ENCODE measurements at places on chromosomes 6 and 20.

DNA sequence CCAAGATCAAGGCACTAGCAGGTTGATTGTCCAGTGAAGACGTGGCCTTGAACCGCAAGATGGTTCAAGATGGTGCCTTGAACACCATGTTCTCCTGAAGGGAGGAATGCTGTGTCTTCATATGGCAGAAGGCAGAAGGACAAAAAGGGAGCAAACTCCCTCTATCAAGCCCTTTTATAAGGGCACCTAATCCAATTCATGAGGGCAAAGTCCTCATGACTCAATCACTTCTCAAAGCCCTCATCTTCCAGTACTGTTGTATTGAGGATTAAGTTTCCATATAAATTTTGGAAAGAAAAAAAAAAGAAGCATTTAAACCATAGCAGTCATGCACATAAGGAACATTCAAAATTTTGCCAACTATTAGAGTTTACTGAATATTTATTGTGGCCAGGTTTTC lies 29.9 kb upstream of the TSPYL1 start:
- DNase-seq, result no peak

DNA sequence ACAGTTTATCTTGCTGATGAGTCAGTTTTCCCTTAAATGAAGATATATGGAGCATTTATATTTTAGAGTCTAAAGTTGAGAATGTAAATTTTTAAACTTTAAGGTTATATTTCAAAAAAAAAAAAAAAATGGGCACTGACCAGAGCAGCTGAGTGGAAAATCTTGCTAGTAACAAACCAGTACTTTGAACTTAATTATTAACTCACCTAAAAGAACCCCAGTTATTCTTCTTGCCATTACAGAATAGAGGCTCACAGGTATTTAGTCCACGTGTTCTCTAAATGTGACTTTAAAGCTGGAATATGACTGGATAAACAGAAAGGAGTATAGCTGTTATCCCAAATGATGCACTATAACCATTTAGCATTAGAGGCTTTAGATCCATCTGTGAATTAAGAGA lies 178.4 kb downstream of the COL9A1 start:
- DNase-seq, result no peak

DNA sequence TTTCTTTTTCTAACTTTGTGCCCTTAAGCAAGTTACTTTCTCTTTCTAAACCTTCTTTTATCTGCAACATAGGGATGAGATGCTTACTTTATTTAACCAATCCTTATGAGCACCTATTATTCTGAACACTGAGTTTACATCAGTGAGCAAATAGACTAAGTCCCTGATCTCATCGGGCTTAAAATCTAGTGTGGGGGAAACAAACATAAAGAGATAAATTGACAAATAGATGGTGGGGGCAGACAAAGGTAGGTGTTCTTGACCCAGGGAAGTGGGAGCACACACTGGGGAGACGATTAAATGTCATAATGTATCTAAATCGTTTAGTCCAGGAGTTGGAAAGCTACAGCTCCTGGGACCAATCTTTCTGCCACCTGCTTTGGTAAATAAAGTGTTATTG lies 129.6 kb downstream of the TFAP2C start:
- no peak for DNase-seq

DNA sequence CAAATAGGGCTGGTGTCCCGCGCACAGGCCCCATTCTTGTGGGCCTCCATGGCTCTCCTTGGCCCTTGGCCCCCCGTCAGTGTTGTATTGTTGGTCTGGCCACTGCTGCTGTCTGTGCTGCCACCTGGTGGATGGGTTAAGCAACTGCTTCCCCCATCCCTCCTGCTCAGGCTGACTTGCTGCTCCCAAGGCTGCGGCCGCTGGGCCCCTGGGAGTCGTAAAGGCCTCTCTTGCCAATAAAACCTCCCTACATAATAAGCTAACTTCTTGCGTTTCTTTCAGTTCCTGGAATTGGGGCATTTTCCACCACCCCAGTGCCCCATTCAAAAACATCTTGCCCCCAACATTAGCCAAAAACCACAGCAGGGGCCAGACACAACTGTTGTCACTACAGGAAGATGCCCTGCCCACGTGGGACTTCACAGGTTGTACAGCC lies 27.1 kb downstream of the CD83 start:
- peak; percentile 72 for DNase-seq

DNA sequence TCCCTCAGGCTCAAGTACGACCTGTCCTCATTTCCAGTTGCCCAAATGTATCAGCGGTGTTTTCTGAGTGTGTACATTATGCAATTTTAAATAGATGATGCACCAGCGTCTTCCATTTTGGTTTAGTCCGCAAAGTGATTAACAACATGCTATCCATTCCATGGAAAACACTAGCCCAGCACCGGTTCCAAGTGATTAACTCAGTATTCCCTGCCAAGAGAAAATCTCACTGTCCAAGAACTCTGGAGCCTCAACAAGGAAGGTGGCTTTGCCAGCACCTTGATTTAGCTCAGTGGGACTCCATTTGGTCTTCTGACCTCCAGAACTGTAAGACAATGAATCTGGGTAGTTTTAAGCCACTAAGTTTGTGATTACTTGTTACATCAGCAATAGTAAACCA lies 107.2 kb downstream of the FOXC1 start:
- no peak for DNase-seq

DNA sequence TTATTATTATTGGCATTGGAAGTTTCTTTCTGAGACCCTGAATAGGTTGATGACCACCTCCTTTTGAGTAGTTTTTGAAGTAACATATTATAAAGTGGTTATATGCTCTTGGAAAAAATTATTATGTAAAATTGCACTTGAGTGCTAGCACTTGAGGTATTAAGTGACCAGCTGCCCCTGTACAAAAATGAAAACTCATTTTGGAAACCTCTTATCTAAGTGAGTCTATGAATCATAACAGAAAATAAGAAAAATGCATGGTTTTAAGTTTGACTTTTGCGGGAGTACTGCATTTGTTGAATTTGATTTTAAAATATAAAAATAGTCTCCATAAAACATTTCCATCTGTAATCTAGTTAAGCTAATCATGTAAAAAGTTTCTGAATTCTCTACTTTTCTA lies 248.3 kb downstream of the TMEM242 start:
- no peak for DNase-seq

- DNase-seq, result no peak
These were observed 29.3 kb downstream of the CST8 start for GRCh38 chr20:23520185-23520584.

GRCh38 chr6:45743028-45743615 lies 272.5 kb downstream of the CLIC5 start:
- DNase-seq, result no peak

DNA sequence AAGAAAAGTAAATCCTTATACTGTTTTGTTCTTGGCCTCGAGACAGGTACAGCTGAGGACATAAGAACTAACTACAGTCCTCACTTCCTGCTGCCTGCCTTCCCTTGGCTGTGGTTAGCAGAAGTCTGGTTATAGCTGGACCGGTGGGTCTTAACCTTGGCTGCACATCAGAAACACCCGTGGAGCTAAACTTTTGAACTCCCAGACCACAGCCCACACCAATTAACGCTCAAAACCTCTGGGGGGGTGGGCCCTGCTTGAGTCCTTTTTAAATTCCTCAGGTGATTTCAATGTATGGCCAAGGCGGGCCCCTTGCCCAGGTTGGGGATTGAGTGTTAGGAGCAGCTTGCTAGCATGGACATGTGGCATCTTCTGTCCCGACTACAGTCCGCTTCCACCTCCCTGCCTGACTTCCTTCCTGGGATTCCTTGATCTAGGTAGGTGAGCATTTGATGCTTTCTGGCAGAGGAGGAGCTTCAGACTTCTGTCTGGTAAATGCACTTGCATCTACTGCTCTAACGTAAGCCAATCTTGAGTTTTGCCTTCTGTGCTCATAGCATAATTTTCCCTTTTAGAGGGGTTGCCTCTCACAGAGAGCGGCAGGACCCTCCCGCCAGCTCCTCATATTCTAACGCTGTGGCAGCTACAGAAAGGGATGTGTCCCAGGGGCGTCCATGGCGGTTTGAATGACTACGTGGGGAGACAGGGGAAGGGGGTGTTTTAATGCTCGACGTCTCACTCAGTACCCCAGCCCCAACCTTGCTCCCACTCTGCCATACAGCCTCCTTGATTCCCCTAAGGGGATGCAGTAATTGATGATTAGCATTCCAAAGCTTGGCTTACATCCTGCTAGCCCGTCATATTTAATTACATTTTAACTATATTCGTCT lies 390.1 kb downstream of the ZFAND3 start:
- DNase-seq, result no peak

GRCh38 chr20:57991211-57991881 lies 237.1 kb downstream of the ANKRD60 start:
- DNase-seq, result no peak

- DNase-seq, result no peak
These were observed 219.8 kb upstream of the ARID1B start for GRCh38 chr6:156557251-156557910.

DNA sequence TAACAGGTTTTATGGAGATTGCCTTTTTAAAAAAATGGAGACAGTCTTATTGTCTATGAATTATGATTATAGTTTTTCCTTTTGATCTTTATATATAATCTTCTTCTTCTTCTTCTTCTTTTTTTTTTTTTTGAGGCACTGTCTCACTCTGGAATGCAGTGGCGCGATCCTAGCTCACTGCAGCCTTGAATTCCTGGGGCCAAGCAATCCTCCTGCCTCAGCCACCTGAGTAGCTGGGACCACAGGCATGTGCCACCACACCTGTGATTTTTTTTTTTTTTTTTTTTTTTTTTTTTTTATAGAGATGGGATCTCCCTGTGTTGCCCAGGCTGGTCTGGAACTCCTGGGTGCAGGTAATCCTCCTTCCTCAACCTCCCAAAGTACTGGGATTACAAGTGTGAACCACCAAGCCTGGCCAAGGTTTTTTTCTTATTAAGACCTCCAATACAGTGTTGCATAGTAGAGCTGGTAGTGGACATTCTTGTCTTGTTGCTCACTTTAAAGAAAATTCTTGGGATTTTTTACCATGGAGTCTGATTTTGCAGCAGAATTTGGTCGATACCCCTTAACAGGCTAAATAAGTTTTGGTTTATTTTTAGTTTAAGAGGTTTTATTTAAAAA lies 46.5 kb downstream of the STK4 start:
- DNase-seq, result no peak

DNA sequence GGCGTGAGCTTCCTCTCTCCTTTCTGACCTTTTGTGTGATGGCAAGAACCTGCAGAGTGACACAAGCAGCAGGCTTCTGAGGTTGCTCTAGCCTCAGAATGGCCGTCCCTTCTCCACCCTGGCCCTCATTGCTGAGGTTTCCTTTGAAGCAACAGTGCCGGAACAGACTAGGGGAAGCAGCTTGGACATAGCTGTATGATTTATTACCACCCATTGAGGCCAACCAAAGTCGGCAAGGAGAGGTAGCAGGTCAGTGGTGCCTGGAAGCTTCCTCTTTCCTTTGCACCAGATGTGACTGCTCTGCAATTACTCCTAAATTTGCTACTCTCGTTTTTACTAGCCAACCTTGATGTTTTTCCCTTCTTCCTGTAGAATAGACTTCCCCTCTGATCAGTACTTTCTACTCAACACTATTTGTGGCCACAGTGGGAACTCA lies 31.4 kb downstream of the PTPN1 start:
- DNase-seq, result no peak

DNA sequence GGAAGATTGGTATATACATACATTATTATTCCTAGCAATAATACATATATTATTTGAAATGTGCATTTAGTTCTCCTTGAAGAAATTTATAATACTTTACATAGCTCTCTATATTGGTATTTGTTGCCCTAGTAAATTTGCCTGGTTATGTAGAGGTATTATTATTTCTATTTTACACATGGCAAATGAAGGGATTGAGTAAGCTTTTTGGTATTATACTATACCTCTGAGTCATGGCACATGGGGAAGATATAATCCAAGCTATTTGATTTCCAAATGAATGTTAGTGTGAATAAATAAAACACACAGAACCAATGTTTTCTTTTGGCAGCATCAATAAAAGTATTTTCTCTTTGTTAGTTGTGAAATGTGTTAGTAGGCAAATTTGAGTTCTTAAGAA lies 409.6 kb upstream of the SLC35B3 start:
- DNase-seq, result no peak

DNA sequence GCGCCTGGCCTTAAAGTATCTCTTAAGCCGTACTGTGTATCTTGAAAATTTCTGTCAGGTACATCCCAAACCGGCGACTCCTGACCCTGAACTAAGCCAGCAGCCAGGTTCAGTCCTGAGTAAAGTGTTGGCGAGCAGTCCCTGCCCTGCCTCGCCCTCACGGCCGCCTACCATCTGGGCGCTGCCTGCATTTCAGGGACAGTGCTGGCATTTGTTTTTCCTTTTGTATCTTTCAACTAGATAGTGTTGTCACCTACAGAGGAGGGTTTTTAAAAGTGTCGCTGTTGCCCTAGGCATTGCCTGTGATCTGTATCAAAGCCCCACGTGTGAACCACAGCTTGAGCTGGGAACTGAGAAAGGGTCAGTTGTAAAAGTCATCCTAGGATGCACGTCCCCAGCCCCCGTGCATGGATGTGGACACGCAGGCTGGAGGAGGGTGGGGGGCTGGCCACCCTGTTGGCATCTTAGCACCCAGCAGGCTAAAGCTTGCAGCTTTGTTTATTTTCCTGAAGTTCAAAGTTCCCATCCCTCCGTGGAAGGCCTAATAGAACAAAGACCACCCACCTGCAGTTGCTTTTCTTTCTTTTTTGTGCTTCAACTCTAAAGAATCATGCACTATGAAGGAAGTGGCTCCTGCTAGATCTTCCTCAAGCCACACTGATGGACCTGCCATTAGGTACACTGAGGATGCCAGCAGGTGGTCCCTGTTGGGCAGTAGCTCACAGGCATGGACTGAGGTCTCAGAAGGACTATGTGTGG lies 136.8 kb downstream of the ZDHHC14 start:
- no peak for DNase-seq

DNA sequence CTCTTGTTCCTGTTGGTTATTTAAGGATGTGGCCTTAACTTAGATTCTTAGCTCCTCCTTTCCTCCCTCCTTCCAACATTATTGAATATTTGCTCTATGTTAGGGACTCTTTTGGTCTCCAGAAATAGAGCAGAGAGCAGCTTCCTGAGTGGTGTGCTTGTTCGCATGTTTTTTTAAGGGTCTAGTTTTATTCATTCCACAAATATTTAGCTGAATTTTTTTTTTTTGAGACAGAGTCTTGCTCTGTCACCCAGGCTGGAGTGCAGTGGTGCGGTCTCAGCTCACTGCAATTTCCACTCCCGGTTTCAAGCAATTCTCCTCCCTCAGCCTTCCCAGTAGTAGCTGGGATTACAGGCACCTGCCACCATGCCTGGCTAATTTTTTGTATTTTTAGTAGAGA lies 169.2 kb downstream of the ZFAND3 start:
- DNase-seq, result no peak

- no peak for DNase-seq
These were observed 515.2 kb upstream of the SULF2 start for GRCh38 chr20:48300529-48300928.
